ENCODE measurements at places on chromosomes 5 and 9. TPM values are rescaled to one million over a fixed set of nuclear protein-coding genes. Genes with fewer than 3 reads are reported as not detected.

GRCh38 chr5:29498860-29499259 is 1694.6 kb upstream of the CDH6 start:
- no peak overlapping the region for H3K27ac ChIP-seq
- H3K36me3 ChIP-seq: no peaks in the 10 kb centered on the region
- H3K4me1 ChIP-seq: no peaks in the 10 kb centered on the region
- DNase-seq: no peak
- H3K27me3 ChIP-seq: no peaks in the 10 kb centered on the region

DNA sequence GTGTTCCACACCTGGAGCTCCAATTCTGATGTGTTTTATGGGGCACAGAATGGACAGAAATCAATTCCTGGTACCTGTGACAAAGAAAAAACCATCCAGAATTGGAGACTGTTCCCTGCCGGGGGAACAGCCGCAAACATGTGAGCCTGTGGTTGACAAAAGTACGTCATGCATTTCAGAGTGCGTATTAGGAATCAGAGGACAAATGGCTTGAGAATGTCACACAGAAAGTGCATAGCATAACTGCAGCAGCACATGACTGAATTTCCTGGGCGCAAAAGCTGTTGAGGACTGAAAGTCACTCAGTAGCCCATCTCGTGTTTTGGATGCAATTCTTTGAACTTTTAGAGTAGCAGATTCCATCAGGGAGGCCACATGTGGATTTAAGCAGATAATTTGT is 85.1 kb downstream of the TRIO start:
- peaks cover 15% of the 10 kb centered on the region for H3K4me1 ChIP-seq
- no peak for DNase-seq
- H3K27me3 ChIP-seq: no peaks in the 10 kb centered on the region
- no peak overlapping the region for H3K27ac ChIP-seq

DNA sequence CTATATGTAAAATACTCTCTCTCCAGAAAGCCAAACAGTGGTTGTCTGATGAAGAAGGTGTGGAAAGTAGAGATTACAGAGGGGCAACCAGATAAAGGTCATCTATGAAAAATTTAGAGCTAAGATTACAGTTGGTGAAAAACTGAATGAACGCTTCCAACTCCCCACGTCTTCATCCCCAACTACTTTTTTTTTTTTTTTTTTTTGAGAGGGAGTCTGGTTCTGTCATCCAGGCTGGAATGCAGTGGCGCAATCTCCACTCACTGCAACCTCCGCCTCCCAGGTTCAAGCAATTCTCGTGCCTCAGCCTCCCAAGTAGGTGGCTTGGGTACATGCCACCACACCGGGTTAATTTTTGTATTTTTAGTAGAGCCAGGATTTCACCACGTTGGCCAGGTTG is 64.3 kb downstream of the RAPGEF6 start:
- no peaks in the 10 kb centered on the region for H3K36me3 ChIP-seq
- H3K27ac ChIP-seq: no peak overlapping the region
- DNase-seq: no peak
- no peaks in the 10 kb centered on the region for H3K27me3 ChIP-seq
- H3K4me1 ChIP-seq: no peaks in the 10 kb centered on the region
- H3K4me3 ChIP-seq: no peak overlapping the region

GRCh38 chr5:144276034-144276822 is 105.6 kb downstream of the KCTD16 start:
- no peak for DNase-seq
- no peaks in the 10 kb centered on the region for H3K36me3 ChIP-seq
- H3K27me3 ChIP-seq: no peaks in the 10 kb centered on the region
- H3K4me3 ChIP-seq: no peak overlapping the region

- H3K4me3 ChIP-seq: no peak overlapping the region
- H3K4me1 ChIP-seq: peaks cover 10% of the 10 kb centered on the region
- H3K36me3 ChIP-seq: peaks cover 34% of the 10 kb centered on the region
- no peak overlapping the region for H3K27ac ChIP-seq
Measured at GRCh38 chr9:75134495-75134894, 46.2 kb downstream of the OSTF1 start.

DNA sequence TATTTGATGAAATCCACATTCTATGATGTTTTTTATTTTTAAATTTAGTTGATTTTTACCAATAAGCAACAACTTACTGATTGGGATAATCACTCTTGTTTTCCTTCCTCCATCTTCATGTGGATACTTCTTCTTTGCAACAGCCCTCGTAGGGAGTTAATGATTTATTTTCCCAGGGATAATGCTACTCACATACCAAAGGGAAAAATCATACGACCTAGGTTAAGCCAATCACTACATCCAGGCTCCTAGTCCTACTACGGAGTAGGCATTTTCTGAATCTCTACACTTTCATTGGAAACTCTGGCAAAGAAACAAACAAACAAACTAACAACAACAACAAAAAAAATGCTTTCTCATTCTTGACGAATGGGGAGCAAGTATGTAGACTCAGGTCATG is 663.4 kb downstream of the PTPRD start:
- H3K4me1 ChIP-seq: no peaks in the 10 kb centered on the region
- H3K36me3 ChIP-seq: no peaks in the 10 kb centered on the region
- no peak overlapping the region for H3K27ac ChIP-seq
- DNase-seq: no peak

- H3K27ac ChIP-seq: no peak overlapping the region
- peaks cover 45% of the 10 kb centered on the region for H3K4me1 ChIP-seq
- H3K4me3 ChIP-seq: no peak overlapping the region
- no peak for DNase-seq
- H3K27me3 ChIP-seq: no peaks in the 10 kb centered on the region
- H3K36me3 ChIP-seq: no peaks in the 10 kb centered on the region
Measured at GRCh38 chr5:173010547-173011464, 27.2 kb downstream of the ATP6V0E1 start.

- no peaks in the 10 kb centered on the region for H3K36me3 ChIP-seq
- no peak overlapping the region for H3K4me3 ChIP-seq
- H3K27me3 ChIP-seq: no peaks in the 10 kb centered on the region
- DNase-seq: no peak
- peaks cover 49% of the 10 kb centered on the region for H3K4me1 ChIP-seq
- H3K27ac ChIP-seq: no peak overlapping the region
Measured at GRCh38 chr5:34737731-34738130, 81.6 kb downstream of the RAI14 start.

DNA sequence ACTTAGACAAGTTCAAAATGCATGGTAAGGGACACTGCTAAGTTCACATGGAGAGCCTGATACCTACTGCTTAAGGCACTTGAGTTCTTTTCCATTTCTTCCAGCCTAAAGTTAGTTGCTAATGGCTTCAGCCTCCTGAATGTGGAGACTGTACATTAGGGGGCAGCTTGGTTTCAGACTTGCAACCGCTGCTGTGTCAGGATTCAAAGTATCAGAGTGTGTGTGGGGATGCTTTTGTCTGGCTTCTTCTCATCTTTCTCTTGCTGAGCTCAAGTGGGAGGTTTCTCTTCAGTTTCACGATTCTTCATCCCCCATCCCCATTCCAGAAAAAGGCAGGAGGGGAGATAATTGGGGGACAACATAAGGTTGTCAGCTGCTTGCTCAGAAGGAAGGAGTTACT is 49.4 kb downstream of the ATP10B start:
- no peak for DNase-seq
- H3K27me3 ChIP-seq: no peaks in the 10 kb centered on the region
- H3K4me1 ChIP-seq: no peaks in the 10 kb centered on the region

- no peaks in the 10 kb centered on the region for H3K4me1 ChIP-seq
- DNase-seq: no peak
- no peaks in the 10 kb centered on the region for H3K36me3 ChIP-seq
Measured at GRCh38 chr9:135592331-135592590, 30.7 kb downstream of the PAEP start.

GRCh38 chr5:74529101-74529500 is 111.4 kb downstream of the ENC1 start:
- no peak overlapping the region for H3K27ac ChIP-seq
- DNase-seq: no peak
- no peak overlapping the region for H3K4me3 ChIP-seq
- no peaks in the 10 kb centered on the region for H3K4me1 ChIP-seq
- H3K27me3 ChIP-seq: no peaks in the 10 kb centered on the region

GRCh38 chr5:64637144-64637543 is 53.2 kb upstream of the SHISAL2B start:
- H3K27ac ChIP-seq: no peak overlapping the region
- DNase-seq: no peak
- no peak overlapping the region for H3K4me3 ChIP-seq
- H3K4me1 ChIP-seq: no peaks in the 10 kb centered on the region
- no peaks in the 10 kb centered on the region for H3K36me3 ChIP-seq

DNA sequence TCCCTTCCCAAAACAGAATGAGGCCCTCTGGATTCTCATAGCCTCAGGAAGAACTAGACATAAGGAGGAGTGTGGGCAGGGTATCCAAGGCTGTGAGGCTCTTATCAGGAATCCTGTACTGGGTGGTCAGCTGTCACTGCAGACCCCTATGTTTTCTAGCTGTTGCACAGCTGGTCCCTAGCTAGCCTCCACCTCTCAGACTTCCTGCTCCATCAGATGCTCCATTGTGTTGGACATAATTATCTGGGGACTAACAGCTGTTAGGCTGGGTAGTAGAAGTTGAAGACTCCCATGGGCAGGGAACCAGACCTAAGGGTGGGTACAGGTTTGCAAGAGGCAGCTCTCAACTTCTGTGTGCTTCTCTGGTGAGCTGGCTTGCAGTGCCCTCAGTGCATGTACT is 18.4 kb downstream of the FAM219A start:
- H3K36me3 ChIP-seq: no peaks in the 10 kb centered on the region
- H3K4me3 ChIP-seq: no peak overlapping the region
- no peak for DNase-seq
- H3K27ac ChIP-seq: no peak overlapping the region

DNA sequence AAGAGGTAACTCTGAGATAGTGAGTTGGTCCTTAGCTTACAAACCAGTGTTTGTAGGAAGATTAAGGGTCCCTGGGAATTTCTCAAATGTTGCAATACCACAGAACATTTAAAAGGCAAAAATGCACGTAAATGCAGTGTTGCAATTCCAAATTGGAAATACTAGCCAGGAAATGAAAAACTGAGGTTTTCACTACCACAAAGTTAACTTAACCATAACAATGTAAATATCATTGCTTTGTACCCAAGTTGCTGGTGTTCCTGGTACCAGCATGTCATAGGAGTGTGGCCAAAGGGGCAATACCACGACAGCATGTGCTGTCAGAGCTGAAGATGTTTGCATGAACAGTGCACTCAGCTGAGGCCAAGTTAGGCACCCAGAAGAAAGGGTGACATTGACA is 382.9 kb downstream of the GLIS3 start:
- H3K4me3 ChIP-seq: no peak overlapping the region
- H3K27me3 ChIP-seq: no peaks in the 10 kb centered on the region
- no peak overlapping the region for H3K27ac ChIP-seq
- peaks cover 7% of the 10 kb centered on the region for H3K4me1 ChIP-seq
- H3K36me3 ChIP-seq: no peaks in the 10 kb centered on the region

Gene LCN6
- 17.9 TPM for total RNA-seq
